ENCODE measurements at places on chromosomes 3 and 15. TPM values are rescaled to one million over a fixed set of nuclear protein-coding genes. Genes with fewer than 3 reads are reported as not detected.

GRCh38 chr15:67720556-67721175, 104.6 kb upstream of the SKOR1 start:
- H3K4me1 ChIP-seq, result no peaks in the 10 kb centered on the region
- no peaks in the 10 kb centered on the region for H3K36me3 ChIP-seq
- H3K4me3 ChIP-seq, result no peak overlapping the region
- no peak overlapping the region for H3K27ac ChIP-seq

DNA sequence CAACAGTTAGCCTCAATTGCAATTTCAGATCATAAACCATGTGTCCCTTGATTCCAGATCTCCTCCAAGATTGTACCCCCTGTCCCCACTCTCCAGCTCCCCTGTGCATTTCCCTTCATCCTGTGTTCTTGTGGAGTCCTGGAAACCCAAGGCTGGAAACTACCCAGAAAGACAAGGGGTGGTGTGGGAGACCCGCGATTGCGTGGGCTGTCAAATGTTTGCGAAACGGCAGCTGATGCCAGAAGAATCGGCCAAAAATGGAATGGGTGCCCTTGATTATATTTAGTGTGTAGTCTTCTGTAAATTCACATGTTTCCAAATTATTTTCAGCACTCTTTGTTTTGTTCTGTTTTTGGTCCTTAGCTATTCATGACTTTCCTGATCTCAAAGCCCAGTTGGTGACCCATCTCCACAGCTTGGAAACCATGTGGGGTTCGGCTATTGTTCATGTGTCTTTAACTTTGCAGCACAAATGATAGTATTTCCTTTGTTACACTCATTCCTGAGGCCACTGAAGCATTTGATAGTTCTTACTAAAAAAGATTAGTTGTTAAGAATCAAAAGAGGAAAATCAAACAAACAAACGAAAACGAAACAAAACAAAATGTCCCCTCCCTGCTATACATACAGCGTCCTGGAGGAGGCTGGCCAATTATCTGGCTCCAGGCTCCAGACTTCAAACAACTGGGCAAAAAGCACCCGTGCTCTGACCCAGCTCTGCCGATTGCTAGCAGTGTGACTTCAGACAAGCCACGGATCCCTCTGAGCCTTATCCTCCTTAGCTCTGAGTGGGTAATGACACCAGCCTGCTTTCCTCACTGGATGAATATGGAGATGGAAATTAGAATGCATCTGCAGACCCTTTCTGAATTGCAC, 120.9 kb downstream of the CACNA2D3 start:
- no peaks in the 10 kb centered on the region for H3K4me1 ChIP-seq
- H3K4me3 ChIP-seq, result no peak overlapping the region
- no peak overlapping the region for H3K27ac ChIP-seq

NPAP1 gene
- total RNA-seq, result 0.28 TPM

ZBTB47 gene
- 20.0 TPM for total RNA-seq

- no peak for DNase-seq
- peaks cover 51% of the 10 kb centered on the region for H3K36me3 ChIP-seq
- no peaks in the 10 kb centered on the region for H3K27me3 ChIP-seq
- peaks cover 24% of the 10 kb centered on the region for H3K4me1 ChIP-seq
- no peak overlapping the region for H3K4me3 ChIP-seq
- H3K27ac ChIP-seq, result peak overlapping the region; percentile 77
Measured at GRCh38 chr15:85725019-85725418, 69.7 kb downstream of the KLHL25 start.

AKAP13 gene
- total RNA-seq, result 108 TPM

DNA sequence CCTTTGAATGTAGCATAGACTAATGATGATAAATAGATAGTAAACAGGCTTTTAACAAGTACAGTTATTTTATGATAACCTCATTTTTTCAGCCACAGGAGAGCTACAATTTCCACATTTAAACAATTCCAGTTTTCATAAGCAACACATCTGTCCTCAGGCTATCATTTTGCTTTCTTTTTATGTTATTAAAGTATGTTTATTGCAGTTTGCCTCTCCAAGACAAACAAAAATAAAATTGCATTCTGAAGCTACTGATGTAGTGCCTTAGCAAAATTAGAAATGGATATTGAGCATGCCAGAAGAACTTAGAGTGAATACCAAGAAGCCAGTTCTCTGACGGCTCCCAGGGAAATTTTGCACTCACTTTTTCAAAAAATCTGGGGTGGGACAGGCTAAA, 140.6 kb upstream of the ABHD17C start:
- H3K27ac ChIP-seq, result no peak overlapping the region
- peaks cover 24% of the 10 kb centered on the region for H3K27me3 ChIP-seq
- H3K4me1 ChIP-seq, result peaks cover 4% of the 10 kb centered on the region
- DNase-seq, result no peak

Data from cardiac muscle cell (in vitro differentiated cells and primary cell).